ENCODE measurements at places on chromosomes 2 and 18.

DNA sequence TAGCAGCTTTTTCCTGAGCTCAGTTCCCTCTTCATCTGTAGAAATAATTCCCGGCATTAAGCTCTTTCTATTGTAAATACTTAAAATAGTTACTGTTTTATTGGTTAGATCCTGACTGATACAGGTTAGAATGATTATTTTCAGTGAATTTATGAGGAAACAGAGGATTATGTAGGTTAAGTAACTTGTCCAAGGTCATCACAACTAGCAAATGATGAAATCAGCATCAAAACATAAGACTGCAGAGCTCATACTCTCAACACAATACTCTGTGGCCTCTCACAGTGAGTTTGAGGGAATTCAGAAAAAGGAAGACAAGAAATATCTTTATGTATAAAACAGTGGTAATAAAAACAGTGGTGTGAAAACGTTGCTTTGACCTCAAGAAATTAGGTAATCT, 113.2 kb upstream of the DLX2 start:
- DNase-seq: no peak

- DNase-seq: no peak
Measured at GRCh38 chr2:236590846-236591245, 21.2 kb downstream of the ACKR3 start.

DNA sequence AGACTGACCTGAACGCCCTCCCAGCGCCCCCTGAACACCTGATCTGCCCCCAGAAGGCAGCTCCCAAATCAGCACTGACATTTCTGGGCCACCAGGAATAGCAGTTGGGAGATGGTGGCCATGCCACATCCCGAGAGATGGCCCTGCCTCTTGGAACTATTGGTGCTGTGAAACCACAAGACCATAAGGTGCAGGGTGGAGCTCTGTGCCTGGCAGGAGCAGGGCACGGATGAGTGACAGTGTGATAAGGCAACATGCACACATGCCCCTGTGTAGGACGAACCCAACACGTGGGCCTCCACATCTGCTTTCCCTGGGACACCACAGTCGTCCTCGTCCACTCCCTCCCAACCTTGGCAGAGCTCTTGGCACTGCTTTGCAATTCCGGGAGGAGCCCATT, 26.9 kb downstream of the ANO7 start:
- no peak for DNase-seq

DNA sequence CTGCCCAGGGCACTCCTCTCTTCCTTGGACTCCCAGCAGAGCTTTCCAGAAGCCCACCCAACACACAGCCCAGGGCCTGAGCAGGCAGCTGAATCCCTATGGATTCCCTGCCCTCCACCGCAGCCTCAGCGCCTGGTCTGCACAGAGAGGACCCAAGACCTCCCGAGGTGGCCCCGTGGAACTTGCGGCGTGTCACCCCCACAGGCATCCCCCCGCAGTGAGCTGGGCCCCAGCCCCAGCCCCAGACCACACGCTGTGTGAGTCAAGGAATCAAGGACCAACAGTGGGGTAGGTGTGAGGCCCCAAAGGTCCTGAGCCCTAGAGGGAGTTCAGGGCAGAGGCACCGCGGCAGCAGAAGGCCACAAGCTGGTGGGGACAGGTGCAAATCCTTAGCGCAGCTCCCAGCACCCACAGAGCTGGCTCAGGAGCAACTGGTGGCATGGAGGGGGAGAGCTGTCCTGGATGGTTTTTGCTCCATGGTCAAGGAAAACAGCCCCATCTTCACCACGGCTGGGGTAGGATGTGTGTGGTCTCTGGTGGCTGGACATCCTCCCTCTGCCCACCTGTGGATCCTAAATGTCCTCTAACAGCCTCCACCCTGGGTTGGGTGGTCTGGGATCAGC, 8.5 kb downstream of the HS6ST1 start:
- no peak for DNase-seq

- DNase-seq: no peak
Measured at GRCh38 chr2:229401171-229401865, 130.2 kb upstream of the PID1 start.

DNA sequence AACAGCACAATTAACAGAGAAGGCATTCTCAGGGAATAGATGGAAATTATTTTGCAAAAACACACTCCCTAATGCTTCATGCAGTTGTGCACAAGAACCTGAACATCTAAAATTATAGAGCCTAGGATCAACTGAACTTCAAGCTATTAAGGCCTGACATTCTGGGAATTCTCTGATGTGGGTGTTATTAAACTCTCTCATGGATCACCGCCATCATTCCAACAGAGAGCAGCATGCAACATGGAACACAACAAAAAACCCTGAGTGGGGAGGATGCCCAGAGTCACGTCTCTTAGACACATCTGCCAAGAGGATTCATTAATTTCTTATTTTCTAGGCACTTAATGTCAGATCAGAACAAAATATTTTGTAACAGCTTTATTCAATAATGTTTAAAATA, 543.8 kb downstream of the ERBB4 start:
- DNase-seq: no peak

DNA sequence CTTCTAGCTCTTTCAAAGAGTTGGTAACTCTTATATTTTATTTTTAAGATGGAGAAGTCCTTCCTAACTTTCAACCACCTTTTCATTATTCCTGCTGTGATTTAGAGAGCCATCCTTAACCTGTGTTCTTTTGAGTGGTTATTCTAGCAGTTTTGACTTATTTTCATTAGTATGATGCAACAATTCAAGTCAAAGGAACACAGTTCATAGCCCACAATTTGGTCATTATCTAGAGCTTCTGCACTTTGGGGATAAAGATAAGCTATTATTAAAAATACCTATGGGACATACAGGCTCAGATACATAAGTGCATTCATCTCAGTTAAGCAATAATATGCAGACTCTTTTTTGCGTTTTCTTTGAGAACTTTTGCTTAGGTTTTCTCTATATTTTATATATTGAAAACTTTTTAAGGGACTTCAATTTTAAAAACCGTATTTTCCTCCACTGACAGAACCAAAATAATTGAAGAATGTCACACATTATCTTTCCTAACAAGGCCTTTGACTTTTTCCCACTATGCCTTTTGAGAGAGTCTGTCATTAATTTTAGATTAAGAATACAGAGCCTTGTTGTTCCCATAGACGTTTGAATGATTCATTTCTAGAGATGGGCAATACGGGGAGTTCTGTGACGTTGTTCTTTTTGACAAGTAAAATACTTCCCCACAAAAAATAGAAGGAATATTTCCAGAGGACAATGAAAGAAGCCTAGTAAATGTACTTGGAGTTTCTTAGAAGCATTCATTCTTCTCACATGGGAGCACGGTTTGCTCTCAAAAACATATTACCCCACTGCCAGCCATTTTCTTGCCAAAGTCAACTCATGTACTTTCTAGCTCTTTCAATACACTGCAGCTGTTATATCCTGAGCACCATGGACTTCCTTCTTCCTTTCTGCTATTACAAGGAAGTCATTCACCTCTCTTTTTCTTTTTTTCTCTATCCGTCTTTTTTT, 42.9 kb upstream of the RASGRP3 start:
- DNase-seq: no peak

- DNase-seq: no peak
Measured at GRCh38 chr2:73852020-73852419, 23.3 kb downstream of the STAMBP start.

DNA sequence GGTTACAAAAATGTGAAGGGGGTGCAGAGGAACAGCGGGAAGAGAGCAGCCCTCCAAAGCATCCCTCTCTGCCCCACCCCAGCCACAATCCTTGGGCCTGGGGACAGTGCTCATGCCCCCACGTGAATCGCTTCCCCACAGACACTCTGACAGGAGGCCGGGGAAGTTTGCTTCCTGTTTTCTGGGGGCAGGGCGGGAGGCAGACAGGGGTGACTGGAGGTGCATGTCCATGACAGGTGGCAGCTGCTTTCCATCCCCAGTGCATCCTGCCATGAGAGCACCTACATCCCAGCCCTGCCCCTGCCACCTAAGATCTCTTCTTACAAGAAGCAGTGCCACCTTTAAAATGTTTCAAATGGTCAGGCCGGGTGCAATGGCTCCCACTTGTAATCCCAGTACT, 47.2 kb upstream of the UBE2F start:
- no peak for DNase-seq

GRCh38 chr2:232787806-232788205, 11.4 kb upstream of the KCNJ13 start:
- no peak for DNase-seq

GRCh38 chr18:64710105-64710861, 561.4 kb upstream of the LINC00305 start:
- no peak for DNase-seq

DNA sequence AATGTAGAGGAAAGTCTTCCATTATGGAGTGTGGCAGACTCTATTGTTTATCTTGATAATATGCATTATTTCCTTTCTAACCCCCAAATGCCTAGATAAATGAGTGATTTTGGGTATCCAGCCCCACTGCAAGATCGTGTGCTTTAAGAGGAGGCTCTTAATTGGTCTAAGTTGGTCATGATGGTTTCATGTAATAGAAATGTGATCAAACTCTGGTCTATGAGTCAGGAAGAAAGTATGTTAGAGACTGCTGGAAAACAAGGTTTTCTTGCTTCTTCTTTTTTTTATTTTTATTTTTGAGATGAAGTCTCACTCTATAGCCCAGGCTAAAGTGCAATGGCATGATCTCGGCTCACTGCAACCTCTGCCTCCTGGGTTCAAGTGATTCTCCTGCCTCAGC, 344.5 kb upstream of the TNP1 start:
- no peak for DNase-seq

DNA sequence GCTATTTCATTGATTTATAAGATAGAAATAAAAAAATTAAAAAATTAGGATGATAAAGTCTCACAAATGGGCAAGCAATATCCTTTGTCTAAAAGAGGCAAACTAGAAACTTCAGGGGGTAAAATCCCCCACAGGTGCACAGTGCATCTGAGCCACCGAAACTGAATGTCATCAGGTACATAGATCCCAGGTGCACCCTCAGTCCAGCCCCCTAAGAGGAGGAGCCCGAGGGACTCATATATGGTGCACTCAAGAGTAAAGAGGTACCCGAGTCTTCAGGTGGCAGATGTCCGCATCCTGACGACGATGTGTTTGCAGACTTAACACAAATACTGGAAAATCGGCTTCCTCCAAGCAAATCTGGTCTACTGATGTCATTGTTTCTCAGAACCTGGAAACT, 11.3 kb downstream of the QPCT start:
- no peak for DNase-seq

GRCh38 chr2:58202404-58202803, 38.7 kb downstream of the FANCL start:
- no peak for DNase-seq

DNA sequence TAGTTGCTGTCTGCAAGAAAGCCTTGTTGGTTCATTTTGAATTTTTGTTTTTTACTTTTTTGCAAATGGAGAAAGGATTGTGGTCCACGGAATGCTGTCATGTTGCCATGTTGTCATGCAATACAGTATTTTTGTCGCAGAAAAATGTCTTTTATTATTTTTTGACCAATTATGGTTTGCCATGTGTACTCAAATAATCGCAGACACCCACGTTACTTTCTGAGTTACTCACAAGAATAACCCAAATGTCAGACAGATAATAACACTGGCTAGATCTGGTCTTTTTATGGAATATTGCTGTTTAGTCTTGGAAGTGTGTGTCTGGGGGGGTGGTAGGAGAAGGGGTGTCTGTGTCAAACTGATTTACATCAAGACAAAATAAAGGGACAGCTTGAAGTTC, 188.9 kb downstream of the LTBP1 start:
- DNase-seq: no peak

DNA sequence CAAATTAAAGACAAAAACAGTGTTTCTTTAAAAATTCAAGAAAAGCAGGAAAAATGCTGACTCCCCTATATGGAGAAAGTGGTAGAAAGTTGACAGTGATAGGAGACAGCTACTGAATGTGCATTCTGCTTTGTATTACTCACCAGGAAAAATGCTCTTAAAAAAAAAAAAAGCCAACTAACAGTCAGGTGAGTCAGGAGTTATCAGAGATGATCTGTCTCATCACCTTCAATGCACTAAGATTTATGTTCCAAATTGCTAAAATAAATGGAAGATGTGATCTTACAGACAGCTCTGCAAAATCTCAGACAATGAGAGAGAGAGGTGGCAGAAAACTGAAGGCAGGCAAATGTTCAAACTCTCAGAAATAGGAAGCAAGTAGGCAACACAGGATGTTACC, 47.6 kb upstream of the ZNF521 start:
- DNase-seq: no peak

DNA sequence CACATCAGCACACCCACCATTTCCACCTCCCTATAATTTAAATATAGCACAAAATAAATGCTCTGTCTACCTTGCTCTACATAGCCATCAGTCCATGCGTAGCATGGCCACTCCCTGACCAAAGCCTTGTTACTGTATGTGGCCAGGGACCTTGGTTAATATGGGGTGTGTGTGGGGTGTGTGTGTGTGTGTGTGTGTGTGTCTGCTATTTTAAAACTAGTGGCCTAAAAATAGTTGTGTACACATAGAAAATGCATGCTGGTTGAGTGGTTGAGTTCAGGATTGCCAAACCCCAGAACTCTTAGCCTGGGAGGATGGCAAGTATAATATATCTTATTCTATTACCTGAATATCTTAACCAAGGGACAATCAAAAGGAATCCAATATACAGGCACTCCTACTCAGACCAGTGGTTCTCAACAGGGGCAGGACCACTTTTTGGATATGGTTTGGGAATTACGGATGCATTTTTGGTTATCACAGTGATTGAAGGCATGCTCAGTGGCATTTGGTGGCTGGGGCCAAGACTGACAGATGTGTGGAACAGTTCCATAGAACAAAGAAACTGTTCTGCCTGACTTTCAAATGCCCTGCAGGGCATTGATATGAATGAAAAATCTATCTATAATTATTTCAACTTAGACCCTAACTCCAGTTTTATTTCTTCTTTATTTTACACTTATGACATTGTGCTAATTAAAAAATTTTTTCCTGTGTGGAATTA, 72.3 kb upstream of the PSME4 start:
- DNase-seq: no peak

DNA sequence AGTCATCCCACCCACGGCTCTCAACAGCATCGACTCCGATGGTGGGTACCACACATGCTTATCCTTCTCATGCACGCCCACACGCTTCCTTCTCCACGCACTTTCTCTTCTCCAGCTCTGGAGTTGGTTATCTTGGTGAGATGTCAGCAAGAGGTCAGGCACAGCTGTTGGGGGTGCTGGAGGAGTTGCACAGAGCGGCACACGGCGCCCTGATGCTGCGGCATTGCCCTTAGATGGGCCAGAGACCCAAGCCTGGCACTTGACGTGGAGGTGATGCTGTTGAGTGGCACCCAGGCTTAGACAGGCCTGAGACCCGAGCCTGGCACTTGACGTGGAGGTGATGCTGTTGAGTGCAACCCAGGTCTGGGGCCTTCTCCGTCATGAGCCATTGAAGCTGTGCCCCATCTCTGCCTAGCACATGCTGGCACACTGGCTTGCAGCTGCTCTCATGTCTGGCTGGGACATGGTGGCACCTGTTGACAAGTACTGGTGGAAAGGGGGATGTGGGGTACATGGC, 83.2 kb downstream of the DGKD start:
- no peak for DNase-seq

DNA sequence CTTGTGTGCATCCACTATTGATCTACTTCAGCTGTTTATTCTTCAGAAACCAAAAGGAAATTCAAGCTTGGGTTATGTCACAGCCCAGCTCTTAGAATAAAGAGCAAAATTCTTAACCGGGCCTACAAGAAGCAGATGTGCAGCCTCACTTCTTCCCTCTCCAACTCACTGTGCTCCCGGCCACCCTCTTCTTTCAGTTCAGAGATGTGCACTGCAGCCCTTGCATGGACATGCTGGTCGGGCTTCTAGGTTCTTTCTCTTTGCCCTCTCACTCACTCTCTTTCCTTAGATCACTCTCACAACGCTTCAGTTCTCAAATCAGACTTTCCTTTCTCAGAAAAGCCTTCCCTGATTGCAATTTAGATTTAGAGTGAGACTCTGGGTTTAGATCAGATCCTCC, 104.1 kb downstream of the CHN1 start:
- no peak for DNase-seq
